Osteocyte (in vitro differentiated cells): ENCODE measurements at places on chromosomes 2 and 18. TPM values are rescaled to one million over a fixed set of nuclear protein-coding genes. Genes with fewer than 3 reads are reported as not detected.

DNA sequence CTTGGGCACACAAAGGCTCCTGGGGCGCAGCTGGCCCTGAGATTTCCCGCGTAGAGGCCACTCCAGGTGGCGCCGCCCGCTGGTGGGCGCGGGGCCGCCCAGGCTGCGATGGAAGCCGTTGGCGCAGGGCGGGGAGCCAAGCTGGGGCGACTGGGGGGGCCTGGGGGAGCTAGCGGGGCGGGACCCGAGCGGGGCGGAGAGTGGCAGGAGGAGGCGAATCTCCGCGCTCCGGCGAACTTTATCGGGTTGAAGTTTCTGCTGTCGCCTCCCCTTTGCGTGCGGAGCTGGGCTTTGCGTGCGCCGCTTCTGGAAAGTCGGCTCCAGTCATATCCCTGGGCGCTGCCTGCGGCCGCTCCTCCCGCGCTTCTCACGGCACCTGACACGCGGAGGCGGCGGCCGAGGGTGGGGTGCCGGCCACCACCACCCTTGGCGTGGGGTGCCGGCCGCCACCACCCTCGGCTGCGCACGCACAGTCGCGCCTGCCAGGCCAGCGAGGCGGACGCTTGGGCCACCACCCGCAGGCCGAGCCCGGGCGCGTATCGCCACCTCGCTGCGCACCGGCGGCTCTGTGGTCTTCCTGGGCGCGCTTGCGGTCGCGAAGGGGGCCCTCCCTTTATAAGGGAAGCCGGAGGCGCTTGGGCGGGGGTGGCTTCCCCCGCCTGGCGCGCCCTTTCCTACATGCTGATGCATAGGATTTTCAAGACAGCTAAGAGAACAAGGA, 919 bp upstream of the CYP1B1 start:
- peaks cover 44% of the 10 kb centered on the region for H3K4me1 ChIP-seq
- no peaks in the 10 kb centered on the region for H3K27me3 ChIP-seq
- peak overlapping the region; percentile 95 for H3K27ac ChIP-seq
- peaks cover 21% of the 10 kb centered on the region for H3K36me3 ChIP-seq
- DNase-seq, result peak; percentile 98

DNA sequence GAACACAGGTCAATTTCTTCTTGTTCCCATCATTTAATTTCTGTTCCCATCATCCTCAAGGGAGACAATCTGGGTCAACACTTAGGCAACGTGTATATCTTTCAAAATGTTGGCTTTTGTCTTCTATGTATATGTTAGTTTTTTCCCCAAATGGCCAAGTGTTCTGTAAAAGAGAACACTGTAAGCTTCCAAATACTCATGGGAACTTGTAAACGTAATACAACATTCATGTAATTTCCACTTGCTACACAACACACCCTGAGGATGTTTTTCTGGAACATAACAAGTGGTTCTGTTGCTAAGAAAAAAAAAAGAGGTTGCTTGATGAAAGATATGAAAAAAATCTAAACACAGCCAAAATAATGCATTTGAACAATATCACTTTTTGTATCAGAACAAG, 149.1 kb downstream of the ATAD2B start:
- H3K27me3 ChIP-seq, result no peaks in the 10 kb centered on the region
- H3K4me1 ChIP-seq, result peaks cover 11% of the 10 kb centered on the region
- no peak overlapping the region for H3K4me3 ChIP-seq
- peaks cover 34% of the 10 kb centered on the region for H3K36me3 ChIP-seq
- DNase-seq, result no peak
- peak overlapping the region; percentile 69 for H3K27ac ChIP-seq

DNA sequence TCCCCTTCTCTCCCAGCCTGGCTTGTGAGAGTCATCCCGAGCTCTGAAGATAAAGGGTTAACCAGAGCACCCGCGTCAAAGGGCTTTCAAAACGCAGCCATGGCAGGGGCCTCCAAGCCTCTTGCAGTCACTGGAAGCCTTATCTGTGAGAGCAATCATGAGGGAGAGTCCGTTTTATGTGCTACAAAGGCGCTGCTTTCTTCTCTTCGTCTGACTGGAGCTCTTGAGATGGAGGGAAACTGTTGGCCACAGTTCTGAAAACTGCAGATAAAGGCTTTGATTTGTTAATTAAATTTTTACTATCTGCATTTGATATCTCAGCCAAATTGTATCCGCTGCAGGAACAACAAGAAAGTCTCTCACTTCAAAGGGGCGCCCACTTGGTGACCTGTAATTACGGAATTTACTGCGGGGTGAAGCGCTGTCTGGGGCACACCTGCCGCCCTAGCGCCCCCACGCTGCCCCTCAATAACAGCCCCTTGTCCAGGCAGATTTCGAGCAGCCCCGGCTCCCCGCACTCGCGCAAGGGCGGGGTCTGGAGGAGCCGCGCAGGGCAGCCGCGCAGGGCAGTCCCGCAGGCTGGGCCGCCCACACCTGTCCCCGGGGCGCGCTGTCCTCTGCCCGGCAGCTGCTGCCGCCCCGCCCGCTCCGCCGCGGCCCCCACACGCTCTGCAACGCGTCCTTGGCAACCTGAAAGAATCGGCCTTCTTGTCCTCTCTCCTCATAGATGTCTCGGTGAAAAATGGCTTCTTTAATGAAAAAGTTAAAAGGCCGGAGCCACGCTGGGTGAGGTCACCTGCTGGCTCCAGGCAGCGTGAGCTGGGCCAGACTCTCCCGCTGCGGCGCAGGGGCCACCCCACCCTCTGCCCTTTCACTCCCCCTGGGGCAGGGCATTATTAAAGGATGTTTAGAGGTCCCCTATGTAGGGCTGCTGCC, 217.9 kb downstream of the VAPA start:
- no peaks in the 10 kb centered on the region for H3K36me3 ChIP-seq
- peaks cover 33% of the 10 kb centered on the region for H3K4me1 ChIP-seq
- peak; percentile 64 for DNase-seq
- peak overlapping the region; percentile 53 for H3K4me3 ChIP-seq
- no peak overlapping the region for H3K27ac ChIP-seq

- peaks cover 30% of the 10 kb centered on the region for H3K4me1 ChIP-seq
- DNase-seq, result no peak
- H3K27ac ChIP-seq, result peak overlapping the region; percentile 93
- no peaks in the 10 kb centered on the region for H3K27me3 ChIP-seq
- peak overlapping the region; percentile 80 for H3K4me3 ChIP-seq
- H3K36me3 ChIP-seq, result peaks cover 13% of the 10 kb centered on the region
Measured at GRCh38 chr2:3517948-3518495, 1.3 kb downstream of the ADI1 start.

GRCh38 chr2:167424221-167424620, 535.9 kb downstream of the XIRP2 start:
- no peak for DNase-seq
- no peak overlapping the region for H3K27ac ChIP-seq
- H3K36me3 ChIP-seq, result no peaks in the 10 kb centered on the region

- peak overlapping the region; percentile 46 for H3K27ac ChIP-seq
- DNase-seq, result no peak
- H3K36me3 ChIP-seq, result no peaks in the 10 kb centered on the region
Measured at GRCh38 chr18:41666231-41666630, 288.8 kb upstream of the PIK3C3 start.

GRCh38 chr2:65649811-65650589, 217.6 kb upstream of the SPRED2 start:
- H3K27me3 ChIP-seq, result peaks cover 30% of the 10 kb centered on the region
- no peak for DNase-seq
- no peaks in the 10 kb centered on the region for H3K36me3 ChIP-seq
- H3K27ac ChIP-seq, result no peak overlapping the region

- no peak overlapping the region for H3K27ac ChIP-seq
- no peak overlapping the region for H3K4me3 ChIP-seq
- DNase-seq, result no peak
- no peaks in the 10 kb centered on the region for H3K27me3 ChIP-seq
- H3K4me1 ChIP-seq, result no peaks in the 10 kb centered on the region
- no peaks in the 10 kb centered on the region for H3K36me3 ChIP-seq
Measured at GRCh38 chr2:18396329-18397010, 164.0 kb downstream of the RDH14 start.

DNA sequence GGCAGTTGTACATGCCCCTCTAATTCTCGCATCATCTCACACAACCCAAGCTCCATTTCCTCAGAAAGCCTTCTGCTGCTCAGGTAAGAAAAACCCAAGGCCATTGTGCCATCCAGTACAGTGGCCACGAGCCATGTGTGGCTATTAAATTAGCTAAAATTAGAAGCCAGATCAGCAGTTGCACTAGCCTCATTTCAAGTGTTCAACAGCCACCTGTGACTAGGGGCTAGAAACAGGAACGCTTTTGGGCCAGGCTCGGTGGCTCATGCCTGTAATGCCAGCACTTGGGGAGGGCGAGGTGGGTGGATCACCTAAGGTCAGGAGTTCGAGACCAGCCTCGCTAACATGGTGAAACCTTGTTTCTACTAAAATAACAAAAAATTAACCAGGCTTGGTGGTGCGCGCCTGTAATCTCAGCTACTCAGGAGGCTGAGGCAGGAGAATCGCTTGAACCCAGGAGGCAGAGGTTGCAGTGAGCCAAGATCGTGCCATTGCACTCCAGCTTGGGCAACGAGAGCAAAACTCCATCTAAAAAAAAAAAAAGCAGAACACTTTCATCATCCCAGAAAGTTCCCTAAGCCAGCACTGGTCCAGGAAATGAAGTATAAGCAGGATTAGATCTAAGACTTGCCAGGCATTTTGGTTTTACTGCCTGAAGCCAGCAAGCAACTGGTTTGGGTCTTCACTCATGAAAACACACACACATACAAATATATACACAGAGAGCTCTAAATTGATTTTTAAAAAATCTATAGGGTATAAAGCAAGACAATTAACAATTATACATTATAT, 35.7 kb downstream of the ATP8B1 start:
- H3K4me3 ChIP-seq, result no peak overlapping the region
- H3K27me3 ChIP-seq, result no peaks in the 10 kb centered on the region
- DNase-seq, result no peak

GRCh38 chr2:184049566-184049965, 548.8 kb upstream of the ZNF804A start:
- no peak overlapping the region for H3K27ac ChIP-seq
- peaks cover 4% of the 10 kb centered on the region for H3K27me3 ChIP-seq
- H3K36me3 ChIP-seq, result no peaks in the 10 kb centered on the region
- H3K4me1 ChIP-seq, result no peaks in the 10 kb centered on the region

- no peak overlapping the region for H3K4me3 ChIP-seq
- no peaks in the 10 kb centered on the region for H3K27me3 ChIP-seq
- no peak overlapping the region for H3K27ac ChIP-seq
- no peaks in the 10 kb centered on the region for H3K36me3 ChIP-seq
Measured at GRCh38 chr18:8952769-8953760, 149.4 kb upstream of the NDUFV2 start.

DNA sequence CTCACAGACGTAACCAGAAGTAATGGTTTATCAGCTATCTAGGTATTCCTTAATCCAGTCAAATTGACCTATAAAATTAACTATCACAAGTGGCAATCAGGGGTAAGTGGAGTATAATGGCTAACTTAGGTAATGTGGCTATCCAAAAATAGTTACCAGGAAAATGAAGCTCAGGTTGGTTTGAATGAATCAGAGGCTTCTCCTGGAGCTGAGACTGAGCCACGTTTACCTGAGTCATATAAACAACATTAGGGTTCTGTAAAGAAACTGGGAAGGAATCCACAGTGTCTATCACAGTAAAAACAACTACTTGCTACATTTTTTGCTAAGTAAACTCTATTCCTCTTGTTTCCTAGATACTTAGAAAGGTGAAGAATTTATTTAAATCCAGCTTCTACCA, 236.0 kb upstream of the SPHKAP start:
- H3K4me1 ChIP-seq, result no peaks in the 10 kb centered on the region
- no peak overlapping the region for H3K4me3 ChIP-seq
- H3K27me3 ChIP-seq, result no peaks in the 10 kb centered on the region
- DNase-seq, result no peak
- H3K36me3 ChIP-seq, result no peaks in the 10 kb centered on the region

GRCh38 chr18:21049306-21049705, 62.3 kb downstream of the ROCK1 start:
- H3K4me3 ChIP-seq, result no peak overlapping the region
- no peak for DNase-seq
- no peaks in the 10 kb centered on the region for H3K27me3 ChIP-seq
- H3K4me1 ChIP-seq, result peaks cover 66% of the 10 kb centered on the region
- H3K27ac ChIP-seq, result peak overlapping the region; percentile 79

GRCh38 chr2:98123286-98123685, 36.3 kb downstream of the VWA3B start:
- no peak overlapping the region for H3K4me3 ChIP-seq
- peaks cover 41% of the 10 kb centered on the region for H3K27me3 ChIP-seq
- peak; percentile 65 for DNase-seq
- H3K36me3 ChIP-seq, result no peaks in the 10 kb centered on the region

DNA sequence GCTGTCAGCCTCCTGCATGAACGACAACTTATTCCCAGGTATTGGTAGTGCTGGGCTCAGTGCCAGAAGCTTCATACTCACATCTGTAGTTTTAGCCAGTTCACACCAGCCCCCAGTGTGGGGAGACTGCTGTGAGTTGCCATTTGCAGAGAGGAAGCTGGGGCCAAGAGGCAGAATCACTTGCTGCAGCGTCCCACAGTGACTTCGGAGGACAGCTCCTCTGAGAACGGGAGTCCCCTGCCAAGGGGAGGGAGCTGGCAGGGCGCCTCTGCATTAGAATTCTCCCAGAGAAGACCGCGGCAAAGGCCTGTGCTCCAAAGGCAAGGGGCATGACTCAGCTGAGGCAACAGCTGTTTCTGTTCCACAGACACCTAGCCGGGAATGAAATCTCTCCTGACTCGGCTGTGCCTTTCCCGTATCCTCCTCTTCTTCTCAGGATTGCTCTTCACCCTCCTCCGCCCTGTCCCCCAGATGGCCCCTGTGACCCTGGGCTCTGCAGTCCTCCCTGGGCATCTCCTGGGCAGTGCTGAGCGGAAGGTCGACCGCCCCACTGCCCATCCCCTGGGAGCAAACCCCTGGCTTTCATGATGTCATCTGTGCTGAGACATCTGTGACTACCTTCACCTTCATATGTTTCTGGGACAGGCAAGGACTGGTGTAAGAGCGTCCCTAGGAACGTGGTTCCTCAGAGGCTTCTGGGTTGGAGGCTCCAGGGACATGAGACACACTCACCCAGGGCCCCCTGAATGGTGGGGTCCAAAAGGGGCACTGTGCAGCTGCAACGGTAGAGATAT, 18.0 kb downstream of the MAL start:
- no peak overlapping the region for H3K27ac ChIP-seq
- peak; percentile 81 for DNase-seq
- H3K4me3 ChIP-seq, result no peak overlapping the region
- H3K36me3 ChIP-seq, result no peaks in the 10 kb centered on the region
- H3K27me3 ChIP-seq, result peaks cover 18% of the 10 kb centered on the region

GRCh38 chr18:31398191-31398590, 21.6 kb downstream of the DSG4 start:
- no peaks in the 10 kb centered on the region for H3K4me1 ChIP-seq
- no peak overlapping the region for H3K27ac ChIP-seq
- H3K27me3 ChIP-seq, result peaks cover 44% of the 10 kb centered on the region

Gene RTP5
- total RNA-seq, result not detected in 2 replicates

Gene CIDEA
- not detected in 2 replicates for total RNA-seq

Gene GRHL1
- total RNA-seq, result 0.32 and 0.81 TPM in 2 replicates

Gene IL1B
- total RNA-seq, result not detected in 2 replicates

Gene CETN1
- not detected in 2 replicates for total RNA-seq

Gene SPP2
- total RNA-seq, result not detected in 2 replicates

Gene CGREF1
- total RNA-seq, result 1.2 and 1.9 TPM in 2 replicates
